ENCODE measurements at places on chromosomes 16 and 17.
A peak's percentile ranks its signal among the peaks of the same experiment; 100 is the strongest.

GRCh38 chr17:72724267-72724666 is 368.2 kb downstream of the SLC39A11 start:
- peak; percentile 17 for DNase-seq

GRCh38 chr17:27367121-27367981 is 73.4 kb downstream of the WSB1 start:
- no peak for DNase-seq

- no peak for DNase-seq
Measured at GRCh38 chr17:49015179-49015923, 18.2 kb downstream of the IGF2BP1 start.

GRCh38 chr16:88642881-88643643 is 4.7 kb downstream of the IL17C start:
- DNase-seq, result no peak

Data from smooth muscle cell of the brain vasculature (primary cell).